ENCODE measurements at places on chromosomes 7 and 10.

- no peak for DNase-seq
These were observed 145.5 kb upstream of the CELF2 start for GRCh38 chr10:10872035-10872673.

- DNase-seq = peak; percentile 25
These were observed 202.7 kb downstream of the FAM107B start for GRCh38 chr10:14571866-14572507.

GRCh38 chr10:71312811-71313789 is 6.0 kb upstream of the SLC29A3 start:
- DNase-seq = no peak

DNA sequence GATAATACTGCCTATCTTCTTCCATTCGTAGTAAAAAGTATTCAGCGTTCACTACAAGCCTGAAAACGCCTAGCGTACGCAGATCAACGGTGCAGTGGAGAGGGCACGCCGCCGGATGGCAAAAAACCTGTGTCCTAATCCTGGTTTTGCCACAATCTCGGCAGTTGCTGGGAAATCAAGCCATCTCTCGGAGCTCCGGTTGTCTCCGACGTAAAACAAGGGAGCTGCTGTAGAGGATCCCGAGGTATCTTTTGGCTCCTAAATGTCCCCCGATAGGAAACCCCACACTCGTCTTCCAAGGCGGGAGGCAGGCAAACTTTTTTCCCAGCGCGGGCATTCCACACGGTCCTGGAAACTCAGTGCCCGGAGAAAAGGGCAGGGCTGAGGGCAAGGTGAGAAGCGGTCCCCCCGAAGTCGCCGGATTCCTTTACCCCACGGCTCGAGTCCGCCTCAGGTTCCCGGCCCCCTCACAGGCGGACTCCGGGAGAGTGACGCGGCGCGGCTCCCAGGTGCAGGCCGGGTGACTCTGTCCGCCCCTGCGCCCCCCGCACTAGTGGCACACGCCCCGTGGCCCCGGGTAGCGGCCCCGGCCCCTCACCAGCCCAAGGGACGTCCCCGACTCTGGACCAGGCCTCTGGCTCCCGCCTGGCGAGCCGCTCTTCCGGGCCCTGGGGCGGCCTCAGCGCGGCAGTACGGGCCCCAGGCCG is 649 bp downstream of the IDE start:
- peak; percentile 5 for DNase-seq

DNA sequence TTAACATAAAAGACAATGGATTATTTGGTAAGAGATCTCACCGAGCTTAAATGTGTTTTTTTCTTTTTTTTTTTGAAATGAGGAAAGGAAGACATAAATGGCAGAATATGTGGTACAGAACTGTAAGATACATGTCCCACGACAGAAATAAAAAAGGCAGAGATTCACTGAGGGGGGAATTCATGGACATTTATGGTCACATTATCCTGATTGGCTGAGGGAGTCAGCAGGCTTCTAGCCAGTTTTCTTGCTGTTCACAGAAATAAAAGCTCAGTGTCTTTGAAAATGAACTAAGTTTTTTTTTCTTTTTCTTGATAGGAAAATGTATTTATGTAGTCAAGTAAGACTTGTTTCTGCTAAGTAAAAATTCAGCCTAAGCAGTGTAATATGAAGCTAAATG is 8.2 kb upstream of the FAS start:
- DNase-seq = no peak

DNA sequence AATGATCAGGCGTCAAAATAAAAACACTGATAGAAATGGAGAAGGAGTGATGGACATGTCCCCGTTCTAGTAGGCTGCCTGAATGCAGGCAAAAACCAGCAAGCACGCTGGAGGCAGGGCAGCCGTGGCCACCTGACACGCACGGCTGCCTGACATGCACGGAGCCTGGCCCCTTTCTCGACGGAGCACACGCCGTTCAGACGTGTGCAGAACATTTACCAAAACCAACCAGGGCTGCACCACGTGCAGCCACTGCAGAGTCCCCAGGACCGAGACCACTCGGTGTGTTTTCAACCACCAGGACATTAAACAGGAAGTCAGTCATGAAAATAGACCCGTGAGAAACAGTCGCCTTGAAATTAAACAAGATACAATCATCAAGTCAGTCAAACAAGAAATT is 61.9 kb upstream of the NKX6-2 start:
- no peak for DNase-seq

DNA sequence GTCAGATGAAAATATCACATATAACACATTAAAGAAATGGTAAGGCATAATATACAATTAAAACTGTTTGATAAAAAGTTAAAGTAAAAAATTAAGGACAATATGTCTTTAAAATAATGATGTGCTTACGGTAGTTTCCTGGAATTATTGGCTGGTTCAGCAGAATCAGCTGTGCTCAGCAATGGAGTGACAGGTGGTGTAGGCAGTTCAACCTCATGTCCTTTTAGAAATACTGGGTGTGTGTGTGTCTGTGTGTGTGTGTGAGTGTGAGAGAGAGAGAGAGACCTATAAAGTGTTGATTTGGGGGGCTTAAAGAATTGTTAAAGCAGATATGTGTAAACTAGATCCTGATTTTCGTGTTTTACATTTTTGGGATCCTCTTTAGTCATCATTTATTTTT is 141.2 kb downstream of the ADAM22 start:
- no peak for DNase-seq

DNA sequence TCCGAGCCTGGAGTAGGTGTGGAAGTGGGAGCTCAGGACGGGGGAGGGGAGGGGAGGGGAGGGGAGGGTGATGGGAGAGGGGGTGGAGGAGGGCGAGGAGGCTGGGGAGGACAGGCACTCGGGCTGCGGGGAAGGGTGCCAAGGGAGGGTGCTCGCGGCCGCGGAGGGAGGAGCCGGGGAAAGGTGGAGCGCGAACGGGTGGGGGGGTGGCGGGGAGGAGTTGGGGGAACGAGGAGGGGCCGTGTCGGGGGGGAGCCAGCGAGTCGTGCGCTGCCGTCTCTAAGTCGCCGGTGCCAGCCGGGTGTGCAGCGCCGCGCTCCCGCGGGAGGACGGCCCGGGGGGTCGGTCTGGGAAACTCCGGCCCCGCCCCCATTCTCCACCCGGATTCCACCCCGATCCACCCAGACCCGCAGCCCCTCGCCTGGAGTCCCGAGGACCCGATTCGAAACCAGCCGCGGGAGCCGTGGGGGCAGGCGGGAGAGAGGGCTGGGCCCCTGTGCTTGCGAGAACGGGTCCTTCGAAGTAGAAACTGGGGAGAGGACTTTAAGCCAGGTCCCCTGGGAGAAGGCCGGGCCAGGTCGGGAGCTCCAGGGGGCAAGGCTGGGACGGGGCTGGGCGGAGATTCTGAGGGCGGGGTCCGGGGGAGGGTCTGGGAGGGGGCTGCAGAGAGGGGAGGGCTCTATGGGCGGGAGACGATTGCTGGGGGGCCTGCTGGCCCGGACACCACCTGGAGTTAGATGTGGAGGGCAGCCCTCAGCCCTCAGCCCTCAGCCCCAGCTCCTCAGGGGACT is at the start of gene ZNF467:
TSS of gene ZNF467 (minus strand) at position 143 of the 791 bp plus-strand sequence. CDS start 2,556 bp downstream, outside the sequence.
- peak; percentile 38 for DNase-seq

GRCh38 chr10:52450762-52451291 is 136.7 kb downstream of the DKK1 start:
- DNase-seq = no peak

- DNase-seq = no peak
These were observed 8.4 kb downstream of the TCF7L2 start for GRCh38 chr10:112958275-112958995.

DNA sequence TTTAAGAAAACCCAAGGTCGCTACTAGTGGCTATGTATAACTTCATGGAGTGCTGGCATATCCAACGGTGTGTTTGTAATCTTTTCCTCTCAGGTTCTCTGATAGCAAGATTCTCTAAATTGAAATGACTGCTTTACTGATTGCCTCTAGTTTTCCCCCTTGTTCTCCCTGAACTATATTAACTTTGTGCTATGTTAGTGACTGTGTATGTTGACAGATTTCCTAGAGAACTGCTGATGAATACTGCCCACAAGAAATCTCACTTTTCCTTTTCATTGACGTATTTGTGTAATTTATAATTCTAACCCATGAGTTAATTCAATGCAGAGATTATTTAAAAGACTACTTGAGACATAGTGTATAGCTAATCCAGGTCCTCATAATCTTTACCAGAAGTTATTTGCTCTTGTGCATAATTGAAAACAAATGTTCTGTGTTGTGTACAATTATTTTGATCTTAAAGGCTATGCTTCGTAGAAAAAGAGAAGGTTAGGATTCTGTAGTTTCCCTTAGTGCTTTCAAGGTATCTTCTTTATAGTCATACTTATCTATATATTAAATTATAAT is 70.6 kb upstream of the GLCCI1 start:
- DNase-seq = no peak

DNA sequence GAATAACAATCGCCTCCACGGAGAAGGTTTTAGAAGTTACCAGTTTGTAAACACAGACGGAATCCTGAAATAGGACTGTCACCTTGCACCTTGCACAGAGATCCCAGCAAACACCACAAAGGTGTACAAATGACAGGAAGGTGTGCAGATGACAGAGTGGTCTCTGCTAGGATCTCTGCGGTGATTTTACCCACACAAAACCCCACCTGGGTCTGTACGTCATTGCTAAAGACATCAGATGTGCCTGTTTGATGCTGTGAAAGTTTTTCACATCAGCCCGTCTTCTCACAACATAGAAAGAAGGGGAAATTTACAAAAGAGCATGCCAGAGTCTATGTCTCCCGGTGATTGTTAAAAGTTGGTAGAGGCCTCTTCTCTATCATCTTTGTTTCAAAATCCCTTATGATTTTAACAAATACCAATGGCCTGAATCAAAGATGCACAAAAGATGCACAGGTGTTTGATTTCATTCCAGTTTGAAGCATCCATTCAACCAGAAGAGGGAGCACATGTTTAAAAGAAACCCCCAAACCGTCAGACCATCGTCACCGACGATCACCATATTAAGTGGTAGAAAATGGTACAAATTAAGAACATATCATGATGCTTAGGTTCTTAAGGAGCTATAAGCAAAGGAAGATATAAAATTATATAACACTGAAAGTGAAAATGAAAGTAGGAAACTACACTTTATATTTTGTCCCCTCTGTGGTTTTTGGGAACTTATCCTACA is 576.5 kb downstream of the PTPRN2 start:
- DNase-seq = no peak

GRCh38 chr10:21329995-21330627 is 195.4 kb downstream of the SKIDA1 start:
- DNase-seq = no peak

- DNase-seq = no peak
These were observed 32.4 kb downstream of the UNC5B start for GRCh38 chr10:71244431-71245419.

DNA sequence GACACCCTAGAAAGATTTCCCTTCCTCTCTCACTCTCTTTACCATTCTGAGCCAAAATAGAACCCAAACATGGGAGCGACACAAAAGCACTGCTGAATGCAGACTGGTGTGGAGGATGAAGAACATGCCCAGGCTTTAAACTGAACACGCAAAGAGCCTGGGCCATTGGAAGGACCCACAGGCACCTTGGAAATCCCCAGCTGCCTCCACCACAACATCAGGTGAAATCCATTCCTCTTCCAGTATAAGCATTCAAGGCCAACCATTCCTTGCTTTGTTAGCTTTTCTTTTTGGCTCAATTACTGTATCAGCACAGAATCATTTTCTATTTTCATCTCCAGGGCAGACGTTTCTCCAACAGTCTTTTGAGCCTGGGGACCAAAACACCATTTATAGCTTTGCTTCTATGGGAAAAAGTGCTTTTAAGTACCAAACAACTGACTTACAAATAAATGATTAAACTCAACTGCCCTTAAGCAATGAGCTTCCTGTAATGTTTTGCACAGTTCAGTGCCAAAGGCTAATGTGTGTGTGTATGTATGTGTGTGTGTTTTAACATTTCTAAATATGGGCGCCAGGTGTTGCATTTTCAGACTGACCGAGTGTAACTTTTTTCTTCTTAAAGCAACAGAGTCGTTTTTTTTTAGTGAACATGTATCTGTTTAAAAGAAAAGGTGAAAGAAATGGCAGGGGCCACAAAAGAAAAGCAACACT is 16.2 kb upstream of the BLNK start:
- no peak for DNase-seq

DNA sequence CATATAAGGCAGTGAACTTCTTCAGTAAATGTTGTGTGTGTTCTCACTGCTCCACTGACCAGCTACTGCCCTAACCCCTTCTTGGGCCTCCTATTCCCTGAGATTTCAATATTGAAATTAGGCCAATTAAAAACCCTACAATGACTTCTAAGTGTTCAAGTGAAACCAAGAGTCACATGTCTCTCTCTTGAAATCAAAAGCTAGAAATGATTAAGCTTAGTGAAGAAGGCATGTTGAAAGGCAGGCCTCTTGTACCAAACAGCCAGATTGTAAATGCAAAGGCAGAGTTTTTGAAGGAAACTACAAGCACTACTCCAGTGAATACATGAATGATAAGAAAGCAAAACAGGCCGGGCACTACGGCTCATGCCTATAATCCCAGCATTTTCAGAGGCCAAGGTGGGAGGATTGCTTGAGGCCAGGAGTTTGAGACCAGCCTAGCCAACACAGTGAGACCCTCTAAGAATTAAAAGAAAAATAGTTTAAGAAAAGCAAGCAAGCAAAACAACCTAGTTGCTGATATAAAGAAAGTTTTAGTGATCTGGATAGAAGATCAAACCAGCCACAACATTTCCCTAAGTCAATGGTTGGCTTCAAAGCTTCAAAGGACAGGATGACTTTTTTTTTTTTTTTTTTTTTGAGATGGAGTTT is 22.3 kb downstream of the BRAF start:
- no peak for DNase-seq

All from activated T-helper 1 cell treated with anti-CD3 and anti-CD28 coated beads, Interleukin-2, amount 50 U/mL, for 16 hours (primary cell).